ENCODE measurements at places on chromosomes 7 and 10.

GRCh38 chr10:130470973-130471372 lies 334.8 kb downstream of the GLRX3 start:
- DNase-seq, result no peak

DNA sequence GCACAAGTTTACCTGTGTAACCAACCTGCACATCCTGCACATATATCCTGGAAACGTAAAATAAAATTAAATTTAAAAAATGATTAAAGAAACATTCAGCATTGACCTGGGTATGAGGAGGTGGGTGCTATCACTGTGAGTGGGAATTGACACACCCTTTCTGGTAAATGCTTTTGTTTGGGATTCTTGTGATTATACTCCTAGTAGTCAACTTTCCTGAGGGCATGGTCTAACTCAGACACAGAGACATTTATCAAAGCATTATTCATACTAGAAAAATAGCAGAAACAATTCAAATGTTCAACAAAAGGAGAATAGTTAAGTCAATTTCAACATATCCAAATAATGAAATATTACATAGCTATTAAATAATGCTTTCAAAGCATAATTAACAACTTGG lies 44.2 kb downstream of the CNNM2 start:
- no peak for DNase-seq

DNA sequence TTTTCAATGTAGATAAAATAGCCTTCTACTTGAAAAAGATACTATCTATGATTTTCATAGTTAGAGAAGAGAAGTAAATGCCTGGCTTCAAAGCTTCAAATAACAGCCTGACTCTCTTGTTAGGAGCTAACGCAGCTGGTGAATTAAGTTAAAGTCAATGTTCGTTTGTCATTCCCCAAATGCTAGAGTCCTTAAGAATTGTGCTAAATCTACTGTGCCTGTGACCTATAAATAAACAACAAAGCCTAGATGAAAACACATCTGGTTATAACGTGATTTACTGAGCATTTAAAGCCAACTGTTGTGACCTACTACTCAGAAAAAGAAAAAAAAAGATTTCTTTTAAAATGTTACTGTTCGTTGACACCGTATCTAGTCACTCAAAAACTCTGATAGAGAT lies 134.7 kb downstream of the POLR1F start:
- DNase-seq, result no peak

GRCh38 chr7:46653848-46654247 lies 732.8 kb upstream of the IGFBP3 start:
- DNase-seq, result no peak

DNA sequence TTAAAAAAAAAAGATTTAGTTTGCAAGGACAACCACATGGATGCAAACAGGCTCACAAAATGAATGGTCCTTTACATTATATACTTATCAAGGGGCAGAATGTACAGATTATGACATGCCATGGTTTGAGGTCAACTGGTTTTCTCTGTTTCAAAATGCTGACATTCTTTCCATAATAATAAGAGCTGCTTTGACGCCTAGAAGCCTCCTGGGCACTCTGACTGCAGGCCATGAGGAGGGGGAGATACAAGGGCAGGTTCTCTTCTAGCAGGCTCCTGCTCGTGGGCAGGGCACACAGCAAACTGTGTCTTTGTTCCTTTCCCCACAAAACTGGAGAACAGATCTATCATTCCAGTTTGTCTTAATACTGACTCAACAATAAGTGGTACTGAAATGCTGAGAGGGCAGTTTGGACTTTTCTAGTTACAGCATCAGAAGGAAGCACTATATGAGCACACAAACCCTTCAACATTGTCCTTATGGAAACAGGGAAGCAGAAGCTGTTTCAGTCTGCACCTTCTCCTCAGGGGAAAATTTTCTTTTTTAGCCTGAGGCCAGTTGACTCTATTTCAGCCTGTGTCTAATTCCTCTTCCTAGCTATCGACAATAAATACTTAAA lies 314.9 kb upstream of the AOAH start:
- DNase-seq, result no peak

- no peak for DNase-seq
Observed at GRCh38 chr10:78843495-78843894, 225.3 kb upstream of the ZMIZ1 start.

DNA sequence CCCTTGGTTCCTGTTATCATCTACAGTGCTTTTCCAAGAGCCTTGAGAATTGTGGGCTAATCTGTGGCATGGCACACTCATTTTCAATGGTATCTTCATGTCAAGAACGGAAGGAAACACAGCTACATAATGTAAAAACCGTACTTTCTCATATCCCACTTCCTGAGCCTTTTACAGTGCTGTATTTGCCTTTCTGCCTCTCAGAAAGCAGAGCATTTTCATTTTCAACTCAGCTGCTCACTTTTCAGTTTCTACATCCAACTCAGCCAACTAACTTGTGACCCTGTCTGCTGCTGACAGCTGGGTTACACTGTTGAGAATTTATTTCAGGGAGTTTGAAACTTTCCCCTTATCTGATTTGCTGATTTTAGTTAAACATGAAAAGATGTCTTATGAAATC lies 875.8 kb upstream of the KCND2 start:
- DNase-seq, result no peak
